ENCODE measurements at places on chromosomes 6 and 20.

DNA sequence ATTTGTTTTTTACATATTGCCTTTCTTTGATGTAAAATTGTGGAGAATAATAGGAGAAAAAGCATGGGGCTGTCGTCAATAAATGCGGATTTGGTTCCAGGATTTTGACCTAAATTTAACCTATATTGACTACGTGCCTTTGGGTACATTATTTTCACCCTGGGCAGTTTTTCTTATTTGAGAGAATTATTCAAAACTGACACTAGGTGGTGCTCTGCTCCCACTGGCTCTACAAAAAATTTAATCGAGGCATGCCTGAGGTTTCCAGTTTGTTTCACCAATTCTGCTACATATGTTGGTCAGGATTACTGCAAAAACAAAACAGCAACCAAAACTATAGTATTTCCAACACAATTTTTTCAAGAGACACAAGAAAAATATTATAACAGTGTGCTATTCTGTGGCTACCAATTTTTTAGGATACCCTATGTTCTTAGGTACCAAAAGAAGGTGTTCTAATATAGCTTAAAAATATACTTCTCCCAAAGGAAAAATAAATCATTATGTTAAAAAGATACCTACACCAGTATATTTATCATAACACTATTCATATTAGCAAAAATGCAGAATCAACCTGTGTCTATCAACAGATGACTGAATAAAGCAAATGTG, 48.6 kb upstream of the FABP7 start:
- DNase-seq: peak; percentile 41

DNA sequence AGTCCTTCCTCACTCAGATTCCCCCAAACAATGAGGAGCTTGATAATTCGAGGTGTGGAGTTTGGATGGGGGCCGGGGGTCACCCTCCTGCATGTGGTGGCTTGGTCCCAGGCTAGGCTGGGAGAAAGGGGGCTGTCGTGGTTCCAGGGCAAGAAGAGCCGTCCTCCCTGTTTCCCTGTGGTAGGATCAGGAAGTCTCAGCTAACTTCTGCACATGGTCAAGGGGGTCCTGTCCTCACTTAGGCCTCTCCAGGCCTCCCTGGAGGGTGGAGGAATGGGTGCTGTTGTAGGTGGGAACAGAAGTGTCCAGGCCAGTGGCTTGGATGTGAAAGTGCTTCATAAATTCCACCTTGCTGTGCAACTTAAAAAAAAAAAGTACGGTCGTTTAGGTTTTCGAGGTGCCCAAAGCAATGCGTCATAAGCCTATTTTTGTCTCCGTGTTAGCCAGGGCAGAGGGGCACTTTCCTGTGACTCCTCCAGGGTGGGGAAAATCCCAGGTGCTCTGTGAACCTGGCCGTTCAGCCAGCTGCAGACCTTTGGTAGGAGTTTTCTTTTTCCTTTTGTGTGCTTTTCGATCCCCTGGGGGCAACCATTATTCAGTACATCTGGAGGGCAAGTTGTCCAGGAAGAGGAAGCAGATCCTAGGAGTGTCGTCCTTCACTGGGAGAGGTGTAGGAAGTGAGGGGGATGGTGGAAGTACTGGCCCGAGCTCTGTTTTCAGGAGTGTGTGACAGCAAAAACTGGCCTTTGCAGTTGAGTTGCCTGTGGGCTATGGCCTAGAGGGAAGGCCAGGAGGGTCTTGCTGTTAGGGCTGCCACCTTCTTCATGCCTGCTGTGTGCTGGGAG, 9.6 kb downstream of the IGF2R start:
- DNase-seq: no peak

DNA sequence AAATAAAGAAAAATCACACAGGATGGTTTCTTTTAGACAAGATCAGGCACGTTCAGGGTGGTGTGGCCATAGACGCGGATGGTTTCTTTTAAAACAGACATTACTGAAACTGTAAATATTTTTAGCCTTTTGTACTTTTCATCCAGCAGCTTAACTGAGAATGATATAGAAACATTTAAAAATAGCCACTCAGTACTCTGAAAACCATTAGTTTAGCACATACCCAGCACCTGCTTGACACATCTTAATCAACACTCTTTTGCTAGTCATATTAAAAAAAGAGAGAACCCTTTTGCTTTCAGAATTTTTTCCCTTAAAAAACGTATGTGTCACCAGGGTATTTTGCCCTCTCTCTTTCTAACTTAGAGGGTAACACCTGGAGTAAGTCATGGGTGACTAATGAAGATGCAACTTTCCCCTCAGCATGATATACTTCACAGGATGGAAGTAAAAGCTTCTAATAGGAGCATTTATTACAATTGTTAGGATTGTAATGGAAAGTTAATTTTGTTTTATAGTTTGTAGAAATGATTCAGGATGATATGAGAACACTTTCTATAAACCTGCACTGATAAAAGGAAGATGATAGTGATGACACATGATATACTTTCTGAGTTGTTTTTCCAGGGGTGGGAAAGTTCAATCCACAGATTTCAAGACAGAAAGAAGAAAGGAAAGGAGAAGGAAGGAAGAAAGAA, 45.2 kb downstream of the BACH2 start:
- no peak for DNase-seq

DNA sequence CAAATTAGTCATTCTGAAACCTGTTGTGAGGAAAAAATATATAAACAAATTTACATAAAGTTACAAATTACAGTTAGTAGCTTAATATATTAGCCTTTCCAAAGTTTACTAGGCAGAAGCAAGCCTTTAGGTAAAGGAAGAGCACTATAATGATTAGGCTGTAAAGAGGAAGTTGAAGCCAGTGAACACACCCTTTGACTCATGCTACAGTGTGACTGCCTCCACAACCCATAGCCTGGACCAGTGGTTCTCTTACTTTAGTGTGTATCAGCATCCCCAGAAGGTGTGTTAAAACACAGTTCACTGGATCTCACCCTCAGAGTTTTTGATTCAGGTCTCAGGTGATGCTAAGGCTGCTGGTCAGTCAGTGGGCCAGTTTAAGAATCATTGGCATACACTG, 91.4 kb upstream of the DEFB112 start:
- DNase-seq: no peak

DNA sequence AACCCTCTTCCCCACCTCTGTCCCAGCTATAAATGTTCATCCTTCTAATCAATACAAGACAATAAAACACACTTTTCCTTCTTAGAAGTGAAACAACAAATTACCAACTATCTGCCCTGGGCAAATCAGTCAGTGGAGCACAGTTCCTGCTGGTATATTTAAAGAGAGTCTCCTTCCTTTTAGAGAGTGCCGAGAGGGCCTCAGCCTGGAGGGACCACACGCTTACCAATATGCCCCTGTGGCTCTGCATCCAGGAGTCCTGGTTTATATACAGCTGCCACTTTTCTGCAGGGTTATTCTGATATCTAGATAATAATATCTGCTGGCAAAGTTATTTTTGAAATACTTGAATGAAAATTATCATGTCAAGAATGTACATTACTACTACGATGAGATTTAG, 87.4 kb upstream of the KCNK16 start:
- DNase-seq: no peak

GRCh38 chr6:135658916-135659315, 161.4 kb upstream of the AHI1 start:
- no peak for DNase-seq

- peak; percentile 91 for DNase-seq
Measured at GRCh38 chr6:42746463-42747391, 824 bp upstream of the TBCC start.

DNA sequence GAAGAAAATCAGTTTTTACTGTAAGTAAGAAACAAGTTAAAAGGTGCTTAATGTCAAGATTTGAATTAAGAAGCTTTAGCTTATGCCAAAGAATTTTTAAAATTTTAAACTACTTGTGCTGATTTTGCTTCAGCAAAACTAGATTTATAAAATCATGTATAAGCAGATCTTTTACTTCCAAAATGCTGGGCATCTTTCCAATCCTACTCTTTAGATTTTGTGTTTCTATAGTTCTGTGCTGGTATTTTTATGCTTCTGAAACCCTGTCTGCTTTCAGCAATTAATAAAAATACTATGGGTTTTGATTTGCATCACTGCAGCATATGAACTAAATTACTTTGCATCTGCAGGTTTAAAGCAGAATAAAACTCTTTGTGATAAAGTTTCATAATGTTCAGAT, 238.6 kb upstream of the RNF217 start:
- no peak for DNase-seq

- no peak for DNase-seq
Measured at GRCh38 chr20:13708234-13708633, 69.5 kb upstream of the TASP1 start.

DNA sequence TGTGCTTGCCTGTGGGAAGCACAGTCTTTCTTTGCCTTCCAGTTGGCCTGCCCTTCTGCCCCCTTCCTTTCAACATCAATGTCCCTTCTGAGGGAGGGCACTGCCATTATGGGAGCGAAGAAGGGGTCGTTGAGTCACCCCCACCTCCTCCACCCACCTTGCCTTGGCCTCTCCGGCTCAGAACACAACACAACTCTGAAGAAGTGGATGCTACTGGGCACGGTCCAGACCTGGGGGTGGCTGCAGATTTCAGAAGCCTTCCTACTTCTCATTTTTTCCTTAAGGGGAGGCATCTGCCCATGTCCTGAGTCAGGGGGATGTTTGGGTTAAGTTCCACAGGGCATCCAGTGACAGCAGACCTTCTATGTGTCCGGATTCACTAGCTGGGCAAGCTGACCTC, 72.1 kb downstream of the GFOD1 start:
- no peak for DNase-seq

DNA sequence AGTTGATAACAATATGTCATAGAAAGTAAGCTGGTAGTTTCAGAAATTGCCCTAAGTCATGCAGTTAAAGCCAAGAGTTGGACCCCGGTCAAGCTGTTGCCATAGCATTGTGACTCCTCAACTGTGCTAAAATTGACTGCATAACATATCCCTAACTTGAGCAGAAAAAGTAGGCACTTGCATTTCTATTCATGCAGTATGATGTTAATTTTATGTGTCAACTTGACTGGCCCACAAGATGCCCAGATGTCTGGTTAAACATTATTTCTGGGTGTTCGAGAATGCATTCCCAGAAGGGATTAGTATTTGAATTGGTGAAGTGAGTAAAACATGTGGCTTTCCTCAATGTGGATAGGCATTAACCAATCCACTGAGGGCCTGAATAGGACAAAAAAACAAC, 136.4 kb downstream of the GPR63 start:
- no peak for DNase-seq

DNA sequence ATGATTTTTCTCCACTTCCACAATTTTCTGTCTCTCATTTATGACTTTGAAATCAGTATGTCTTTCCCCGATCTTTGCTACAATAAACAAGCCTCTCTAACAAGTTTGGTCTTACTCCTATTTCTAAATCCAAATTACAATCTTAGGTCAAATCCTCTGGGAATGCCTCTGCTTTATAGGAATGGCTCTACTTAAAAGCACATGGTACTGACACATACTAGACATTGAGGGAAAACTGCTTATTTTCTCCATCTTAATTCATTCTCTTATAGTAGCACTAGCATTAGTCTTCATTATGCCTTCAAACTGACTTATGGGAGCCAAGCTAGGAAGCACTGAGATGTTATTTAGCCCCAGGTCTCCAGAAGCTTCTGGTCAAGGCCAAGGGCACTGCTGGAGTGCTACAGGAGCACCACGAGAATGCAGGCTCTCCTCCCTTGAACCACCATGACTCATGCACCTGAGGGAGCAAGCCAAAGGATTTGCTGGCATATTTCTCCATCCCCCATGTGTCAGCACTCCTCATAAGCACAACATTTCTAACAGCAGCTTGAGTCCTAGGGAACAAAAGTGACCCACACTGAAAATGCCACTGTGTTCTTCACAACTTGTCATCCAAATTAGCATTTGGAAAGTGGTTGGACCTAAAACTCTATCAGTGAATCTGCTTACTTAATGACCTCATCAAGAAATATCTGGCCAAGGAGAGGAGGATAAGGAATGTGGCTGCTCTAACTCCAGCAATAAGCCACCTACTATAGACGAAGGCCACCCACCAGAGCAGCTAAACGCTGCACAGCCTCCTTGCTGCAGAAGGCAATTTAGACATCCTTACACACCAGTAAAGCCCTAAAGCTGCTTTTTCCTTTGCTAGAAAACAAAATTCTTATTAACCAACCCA, 156.8 kb upstream of the KCNQ5 start:
- DNase-seq: no peak

DNA sequence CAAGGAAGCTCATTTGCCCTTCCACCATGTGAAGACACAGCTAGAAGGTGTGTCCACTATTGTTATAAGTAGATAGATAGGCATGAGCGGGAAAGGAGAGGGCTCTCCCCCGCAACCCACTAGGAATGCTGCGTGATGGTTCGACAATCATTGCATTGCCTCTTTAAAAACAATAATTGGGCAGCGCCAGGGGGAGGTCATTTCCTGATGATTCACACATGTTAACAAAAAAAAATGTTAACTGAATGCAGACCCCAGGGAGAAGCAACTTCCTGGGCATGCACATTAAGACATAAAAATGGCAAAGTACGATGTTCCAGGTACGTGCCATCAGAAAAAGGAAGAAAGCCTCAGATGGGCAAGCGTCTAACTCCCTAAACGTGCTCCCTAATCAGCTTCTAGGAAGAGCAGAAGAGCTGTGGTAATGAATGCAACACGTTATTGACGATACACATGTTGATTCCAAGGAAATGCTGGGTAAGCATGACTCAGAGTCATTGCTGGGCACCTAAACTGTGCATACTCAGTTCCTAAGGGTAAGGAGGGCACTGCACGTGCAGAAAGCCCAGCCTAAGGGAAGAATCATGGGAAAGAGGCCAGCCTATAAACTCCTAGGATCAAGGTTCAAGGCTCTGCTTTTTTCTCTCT, 113.7 kb downstream of the FAM217A start:
- no peak for DNase-seq

DNA sequence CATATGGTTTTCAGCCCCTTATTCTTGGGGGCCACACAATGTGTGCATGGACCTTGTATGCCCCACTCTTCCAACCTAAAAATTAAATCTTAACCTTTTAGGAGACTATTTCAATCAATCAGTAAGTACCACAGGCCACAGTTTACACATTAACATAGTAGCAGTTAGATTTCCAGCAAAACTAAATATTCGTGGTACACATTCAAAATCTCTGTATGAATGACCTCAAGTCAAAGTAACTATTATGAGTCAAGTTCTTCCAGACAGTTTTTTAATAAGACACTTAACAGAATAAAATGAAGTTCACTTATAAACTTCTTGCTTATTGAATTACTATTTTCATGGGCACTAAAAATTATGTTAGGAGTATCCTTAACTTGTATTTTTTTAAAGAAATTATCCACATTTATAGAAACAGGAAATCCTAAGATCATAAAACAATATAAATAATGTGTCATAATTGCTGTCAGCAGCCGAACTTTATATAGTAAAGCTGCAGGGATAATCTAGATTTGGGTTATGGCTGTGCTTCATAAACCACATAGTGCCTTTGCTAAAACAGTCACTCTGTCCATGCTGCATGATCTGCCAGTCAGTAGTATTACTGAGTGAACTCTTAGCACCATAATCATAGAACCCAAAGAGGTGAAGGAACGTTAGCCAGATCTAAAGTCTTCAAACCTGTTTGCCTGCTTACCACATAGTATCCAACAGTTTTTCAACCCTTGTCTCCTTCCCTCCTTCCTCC, 21.7 kb downstream of the SEC63 start:
- no peak for DNase-seq

GRCh38 chr20:51650685-51651134, 108.2 kb upstream of the NFATC2 start:
- DNase-seq: no peak

- DNase-seq: no peak
Measured at GRCh38 chr20:58577139-58577806, 62.1 kb upstream of the APCDD1L start.

GRCh38 chr6:79764747-79765146, 133.6 kb downstream of the SH3BGRL2 start:
- no peak for DNase-seq

Data from HepG2 (cell line).